Omental fat pad (tissue), 4 donors: ENCODE measurements at places on chromosomes 16 and 17.

DNA sequence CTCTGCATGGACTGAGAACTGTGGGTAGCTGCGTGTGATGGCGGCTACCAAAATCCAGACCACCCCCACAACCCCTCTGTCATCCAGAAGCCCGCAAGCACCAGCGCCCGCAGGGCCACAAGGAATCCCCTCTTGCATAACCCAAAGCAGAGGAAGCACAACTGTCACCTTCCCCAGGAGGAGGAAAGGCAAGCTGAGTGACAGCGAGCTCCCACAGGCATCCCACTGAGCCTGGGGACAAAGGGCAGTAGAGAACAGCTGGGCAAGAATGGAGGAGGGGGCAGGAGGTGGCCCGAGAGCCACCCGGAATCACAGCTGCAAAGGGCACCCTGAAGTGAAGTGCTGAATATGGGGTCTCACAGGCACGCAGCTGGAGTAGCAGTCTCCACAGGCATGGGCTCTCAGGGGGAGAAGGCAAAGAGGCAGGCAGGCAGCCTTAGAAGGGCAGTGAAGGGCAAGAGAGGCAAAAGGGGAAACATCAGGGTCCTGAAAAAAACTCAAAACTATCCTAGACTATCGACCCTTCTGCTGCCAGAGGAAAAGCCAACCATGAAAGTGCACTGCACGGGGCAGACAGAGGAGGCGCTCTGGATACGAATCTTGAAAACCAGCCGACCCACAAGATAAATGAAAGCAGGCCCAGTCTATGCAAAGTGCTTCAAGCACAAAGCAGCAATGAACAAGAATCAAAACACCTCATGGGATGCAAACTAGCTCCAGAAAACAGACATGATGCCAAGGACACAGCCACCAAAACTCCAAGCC is 17.1 kb downstream of the USP36 start:
- no peak for DNase-seq

GRCh38 chr17:77834170-77835115 is 124.1 kb upstream of the TNRC6C start:
- peak; percentile 42 for DNase-seq

- DNase-seq, result no peak
These were observed 17.9 kb downstream of the IGFBP4 start for GRCh38 chr17:40460968-40461731.

- no peak for DNase-seq
These were observed 26.7 kb downstream of the CDK5RAP3 start for GRCh38 chr17:47997586-47997985.

GRCh38 chr17:28705728-28706334 is 5.9 kb downstream of the PROCA1 start:
- DNase-seq, result no peak

DNA sequence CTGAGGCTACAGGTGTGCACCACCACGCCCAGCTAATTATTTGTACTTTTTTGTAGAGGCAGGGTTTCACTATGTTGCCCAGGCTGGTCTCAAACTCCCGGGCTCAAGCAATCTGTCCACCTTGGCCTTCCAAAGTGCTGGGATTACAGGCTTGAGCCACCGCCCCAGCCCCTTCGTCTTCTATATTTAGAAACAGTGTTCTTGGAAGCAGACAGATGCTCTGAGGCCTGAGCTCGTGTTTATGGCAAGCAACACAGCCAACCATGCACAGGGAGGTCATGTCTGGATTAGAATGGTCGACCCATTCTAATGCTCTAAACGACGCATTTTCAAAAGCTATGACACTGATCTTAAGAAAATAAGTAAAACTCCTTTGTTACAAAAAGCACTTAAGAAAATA is 16.6 kb downstream of the TMEM204 start:
- DNase-seq, result no peak

DNA sequence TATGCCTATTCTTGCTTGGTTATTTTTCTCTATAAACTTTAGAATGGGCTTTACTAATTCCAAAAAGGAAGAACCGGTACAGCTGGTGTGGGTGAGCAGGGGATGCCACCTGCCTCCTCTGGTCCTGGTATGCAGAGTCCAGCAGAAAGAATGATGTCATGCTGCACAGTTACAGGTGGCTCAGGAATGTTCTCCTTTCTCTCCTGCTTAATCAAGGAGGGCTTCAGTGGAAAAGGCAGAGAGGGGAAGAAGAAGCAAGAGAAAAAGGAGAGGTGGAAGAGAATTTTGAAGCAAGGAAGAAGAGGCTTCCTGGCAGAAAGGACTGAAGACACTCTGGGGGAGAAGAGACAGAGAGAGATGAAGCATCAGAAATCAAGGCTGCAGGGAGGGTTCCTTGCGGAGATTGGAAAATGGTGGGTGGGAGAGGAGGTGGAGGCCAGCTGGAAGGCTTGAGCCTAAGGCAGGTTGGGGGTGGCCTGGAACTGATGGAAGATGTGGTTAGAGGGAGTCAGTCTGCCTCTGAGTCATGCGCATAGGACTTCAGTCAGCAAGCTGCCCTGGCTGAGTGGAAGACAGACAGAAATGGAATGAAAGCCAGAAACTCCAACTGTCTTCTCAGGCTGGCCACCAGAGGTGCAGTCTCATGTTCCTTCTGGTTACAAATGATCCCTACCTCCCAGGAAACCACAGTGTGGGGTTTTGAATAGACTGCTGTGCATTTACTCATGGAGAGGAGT is 64.6 kb upstream of the CRHR1 start:
- DNase-seq, result no peak

DNA sequence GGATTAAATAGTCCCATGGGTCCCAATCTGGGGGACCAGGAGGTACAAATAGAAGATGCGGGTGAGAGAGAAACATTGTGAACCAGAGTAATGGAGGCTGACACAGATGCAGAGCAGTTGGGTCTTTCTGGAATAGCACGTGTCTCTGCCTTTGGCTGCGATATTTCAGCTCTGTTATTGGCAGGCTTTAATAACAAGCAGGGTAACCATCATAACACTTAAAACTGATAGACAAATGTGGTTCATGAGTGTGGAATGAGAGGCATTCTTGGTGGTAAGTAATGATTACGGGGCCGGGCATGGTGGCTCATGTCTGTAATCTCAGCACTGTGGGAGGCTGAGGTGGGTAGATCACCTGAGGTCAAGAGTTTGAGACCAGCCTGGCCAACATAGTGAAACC is 110.3 kb downstream of the SNX29 start:
- no peak for DNase-seq

- DNase-seq, result no peak
These were observed 51.4 kb downstream of the HS3ST3A1 start for GRCh38 chr17:13550291-13550690.

GRCh38 chr16:15606518-15607220 is 36.3 kb downstream of the MARF1 start:
- no peak for DNase-seq

DNA sequence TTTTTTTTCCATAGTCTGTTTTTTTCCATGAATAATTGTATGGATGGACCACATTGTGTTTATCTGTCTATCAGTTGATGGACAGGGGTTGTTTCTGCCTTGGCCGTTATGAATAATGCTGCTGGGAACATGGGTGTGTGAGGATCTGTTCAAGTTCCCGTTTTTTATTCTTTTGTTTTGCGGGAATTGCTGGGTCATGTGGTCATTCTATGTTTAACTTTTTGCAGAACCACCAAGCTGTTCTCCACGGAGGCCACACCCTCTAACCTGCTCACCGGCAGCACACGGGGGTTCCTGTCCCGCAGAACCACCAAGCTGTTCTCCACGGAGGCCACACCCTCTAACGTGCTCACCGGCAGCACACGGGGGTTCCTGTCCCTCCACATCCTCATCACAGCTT is 5.9 kb upstream of the MSLN start:
- no peak for DNase-seq

GRCh38 chr16:19366391-19366790 is 51.3 kb upstream of the TMC5 start:
- no peak for DNase-seq

GRCh38 chr16:56610017-56610608 is 1.7 kb downstream of the MT2A start:
- peak; percentile 66 for DNase-seq

- DNase-seq, result no peak
These were observed 13.7 kb downstream of the C16orf95 start for GRCh38 chr16:87303431-87303930.

- DNase-seq, result peak; percentile 16
These were observed 73.7 kb upstream of the CHMP6 start for GRCh38 chr17:80917716-80918560.

DNA sequence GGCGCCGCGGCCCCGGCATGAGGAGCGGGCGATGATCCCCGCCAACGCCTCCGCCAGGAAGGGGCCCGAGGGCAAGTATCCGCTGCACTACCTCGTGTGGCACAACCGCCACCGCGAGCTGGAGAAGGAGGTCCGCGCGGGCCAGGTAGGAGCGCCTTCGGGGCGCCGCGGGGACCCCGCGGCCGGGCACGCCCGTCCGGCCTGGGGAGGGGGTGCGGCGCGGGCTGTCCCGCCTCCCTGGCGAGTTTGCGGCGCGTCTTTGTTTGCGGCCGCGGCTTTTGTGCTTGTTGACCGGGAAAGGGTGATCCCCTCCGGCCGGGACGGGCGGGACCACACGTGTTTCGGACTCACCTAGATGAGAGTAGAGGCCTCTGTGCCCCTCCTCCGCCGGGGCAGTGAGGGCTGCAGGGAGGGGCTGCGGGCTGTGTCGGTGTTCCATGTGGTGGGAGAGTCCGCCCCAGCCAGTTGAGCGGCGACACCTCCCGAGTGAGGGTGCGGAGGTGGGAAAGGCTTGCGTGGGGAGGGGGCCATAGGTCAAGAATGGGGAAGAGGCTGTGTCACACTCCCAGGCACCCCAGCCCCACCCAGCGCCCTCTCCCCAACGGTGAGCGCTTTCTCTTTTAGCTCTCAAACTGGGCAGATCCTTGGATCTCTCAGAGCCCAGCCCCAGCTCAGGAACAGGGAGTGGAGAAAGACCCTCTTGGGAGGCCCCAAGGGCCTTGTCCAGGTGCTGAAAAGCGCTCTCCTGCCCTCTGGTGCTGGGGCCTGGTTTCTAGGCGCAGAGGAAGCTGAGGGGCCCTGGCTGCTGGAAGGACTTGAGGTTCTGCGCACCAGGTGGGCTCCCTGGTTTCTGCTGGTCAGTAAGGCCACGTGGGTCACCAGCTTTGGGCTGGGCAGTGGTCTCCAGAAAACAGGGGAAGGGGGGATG is 923 bp downstream of the ANKRD13B start:
- no peak for DNase-seq

DNA sequence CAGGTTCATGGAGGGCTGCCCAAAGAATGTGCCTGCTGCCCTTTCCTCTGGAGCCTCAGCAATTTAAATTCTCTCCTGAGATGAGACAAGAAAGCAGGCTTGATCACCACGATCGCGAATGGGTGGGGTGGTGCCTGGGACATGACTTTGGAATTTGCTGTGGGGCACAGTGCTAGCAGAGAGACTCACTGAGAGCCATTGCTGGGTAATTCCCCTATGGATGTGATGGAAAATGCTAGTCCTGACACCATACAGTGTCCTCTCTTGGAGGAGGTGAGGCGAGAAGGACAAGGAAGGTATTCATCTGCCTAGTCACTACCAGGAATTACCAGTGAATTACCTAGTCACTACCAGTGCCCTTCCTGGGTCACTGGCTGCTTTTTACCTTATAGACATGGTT is 15.5 kb downstream of the FAM20A start:
- no peak for DNase-seq

DNA sequence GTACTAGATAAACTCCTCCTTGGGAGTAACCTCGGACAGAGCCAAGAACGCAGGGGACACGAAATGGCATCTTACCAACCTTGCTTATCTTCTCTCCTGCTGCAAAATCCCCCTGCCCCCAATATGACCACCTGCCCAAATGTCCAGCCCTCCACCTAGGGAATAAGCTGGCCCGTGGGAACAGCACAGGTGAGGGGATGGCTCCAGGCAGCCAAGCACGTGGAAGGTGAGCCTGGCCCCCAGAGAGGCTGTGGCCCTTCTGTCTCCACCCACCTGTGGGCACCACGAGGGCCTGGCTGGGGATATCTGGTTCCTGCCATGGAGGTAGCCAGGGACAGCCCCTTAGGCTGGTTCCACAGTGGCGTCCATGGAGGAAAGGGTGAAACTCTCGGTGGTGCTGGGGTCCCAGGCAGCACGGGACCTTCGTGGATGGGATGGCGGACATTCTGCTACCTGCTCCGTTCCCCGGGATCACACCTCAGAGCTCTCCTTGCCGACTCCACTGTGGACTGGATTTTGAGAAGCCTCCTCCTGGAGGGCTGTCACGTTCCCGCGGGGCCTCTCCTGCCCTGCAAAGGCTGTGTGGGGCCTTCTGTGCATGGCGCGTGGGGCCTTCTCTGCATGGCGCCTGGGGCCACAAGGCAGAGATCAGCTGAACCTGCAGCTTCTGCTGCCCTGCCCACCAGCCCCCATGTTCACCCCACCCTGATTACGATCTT is 388.5 kb upstream of the TNRC6C start:
- no peak for DNase-seq

GRCh38 chr17:2800367-2800766 is 4.1 kb downstream of the RAP1GAP2 start:
- no peak for DNase-seq
